RKO (cell line): ENCODE measurements at places on chromosomes 6 and 20.

- no peak for DNase-seq
Measured at GRCh38 chr6:84052204-84052882, 18.8 kb downstream of the MRAP2 start.

GRCh38 chr6:130466052-130466747, 100.4 kb downstream of the TMEM200A start:
- DNase-seq: peak; percentile 11

- DNase-seq: no peak
Measured at GRCh38 chr6:5746053-5746758, 260.5 kb downstream of the NRN1 start.

DNA sequence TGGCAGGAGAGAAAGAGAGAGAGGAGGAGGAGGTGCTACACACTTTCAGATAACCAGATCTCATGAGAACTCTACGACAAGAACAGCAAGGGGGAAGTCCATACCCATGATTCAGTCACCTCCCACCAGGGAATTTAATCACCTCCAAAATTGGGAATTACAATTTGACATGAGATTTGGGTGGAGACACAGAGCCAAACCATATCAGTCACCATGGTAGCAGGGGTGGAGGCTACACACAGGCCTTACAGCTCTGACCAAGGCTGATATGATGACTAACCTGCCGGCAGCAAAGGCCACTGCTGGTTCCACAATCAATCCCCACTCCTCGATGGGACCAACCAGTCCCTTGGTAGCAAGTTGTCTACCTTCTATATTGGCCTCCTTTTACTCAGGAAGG, 13.6 kb upstream of the RBM24 start:
- no peak for DNase-seq

GRCh38 chr6:498795-499231, 107.3 kb downstream of the IRF4 start:
- DNase-seq: no peak

- DNase-seq: no peak
Measured at GRCh38 chr6:65943051-65943450, 236.0 kb upstream of the EYS start.
